ENCODE measurements at places on chromosomes 16 and 17.

DNA sequence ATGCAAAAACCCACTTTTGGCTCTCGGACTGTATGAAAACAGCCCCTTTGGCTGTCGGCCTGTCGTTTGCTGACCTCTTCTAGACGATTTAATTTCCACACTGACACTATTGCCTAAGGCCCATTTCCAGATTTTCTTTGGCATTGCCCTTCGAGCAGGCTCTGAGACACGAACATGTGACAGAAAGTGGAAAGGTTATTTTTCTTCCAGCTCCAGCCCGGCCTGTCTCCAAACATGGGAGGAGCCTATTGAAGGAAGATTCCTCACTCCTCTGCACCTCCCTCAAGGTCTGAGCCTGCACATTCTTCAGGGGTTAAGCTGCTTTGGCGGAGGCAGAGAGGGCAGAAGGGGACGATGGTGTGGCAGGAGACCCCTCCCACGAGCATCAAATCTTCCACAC lies 85.9 kb upstream of the FOXF1 start:
- no peak for DNase-seq

DNA sequence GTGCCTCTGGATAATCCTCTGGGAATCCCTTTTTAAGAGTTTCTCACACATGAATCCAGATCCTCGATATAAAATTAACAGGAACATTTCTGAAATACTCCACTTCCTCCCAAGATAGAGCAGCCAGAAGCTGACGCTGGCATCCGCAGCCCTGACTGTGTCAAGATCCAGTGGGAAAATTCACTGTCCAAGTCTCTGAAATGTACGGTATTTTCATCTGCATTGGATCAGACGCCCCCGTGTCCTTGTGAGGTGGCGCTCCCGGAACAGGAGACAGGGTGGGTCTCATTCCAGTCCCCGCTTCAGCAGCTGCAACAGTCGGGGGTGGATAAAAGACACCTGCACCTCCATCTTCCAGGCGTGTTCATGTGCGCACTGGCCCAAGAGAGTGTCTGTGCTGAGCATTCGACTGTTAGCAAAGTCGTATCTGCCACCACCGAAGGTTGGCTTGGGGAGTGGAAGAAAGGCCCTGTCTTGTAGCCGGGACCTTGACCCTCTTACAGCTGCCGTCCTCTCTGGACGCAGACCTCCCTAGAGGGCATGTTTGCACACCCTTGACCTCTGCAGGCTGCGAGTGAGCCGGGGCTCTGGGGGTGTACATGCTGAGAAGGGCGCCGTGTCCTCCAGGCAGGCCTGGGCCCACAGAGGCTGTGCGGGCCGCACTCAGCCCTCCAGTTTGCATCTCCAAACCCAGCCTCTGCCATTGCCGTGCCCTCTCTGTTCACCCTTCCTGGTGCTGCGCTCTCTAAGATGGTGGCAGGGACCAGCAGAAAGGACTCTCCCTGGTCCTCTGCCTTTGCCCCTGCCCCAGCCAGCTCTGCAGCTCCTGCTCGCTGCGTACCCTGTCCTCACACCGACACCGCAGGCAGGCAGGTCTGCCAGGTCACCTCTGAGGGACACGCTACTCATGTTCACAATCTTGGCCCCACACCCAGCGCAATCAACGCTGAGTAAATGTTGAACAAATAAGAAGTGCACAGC lies 72.0 kb upstream of the CHMP6 start:
- DNase-seq, result no peak

DNA sequence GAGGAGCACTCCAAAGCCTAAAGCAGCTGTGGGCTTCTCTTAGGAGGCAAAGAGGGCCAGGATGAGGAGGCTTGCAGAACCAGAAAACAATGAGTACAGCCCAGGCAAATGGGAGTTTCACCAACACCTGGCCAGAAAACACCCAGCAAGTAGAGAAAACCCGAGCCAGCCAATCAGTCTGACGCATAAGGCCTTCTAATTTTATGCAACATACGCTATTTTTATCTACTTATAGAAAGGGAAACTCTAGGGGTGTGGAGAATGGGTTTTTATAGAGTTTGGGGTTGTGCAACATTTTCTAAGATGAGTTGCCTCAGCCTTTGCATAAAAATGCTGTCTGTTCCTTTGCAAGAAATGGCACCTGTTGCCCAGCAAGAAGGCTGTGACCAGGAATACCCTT lies 529.0 kb upstream of the CDH5 start:
- DNase-seq, result no peak

GRCh38 chr16:53893731-53894435 lies 189.9 kb downstream of the FTO start:
- peak; percentile 72 for DNase-seq

- no peak for DNase-seq
Measured at GRCh38 chr16:57688987-57689761, 5.4 kb upstream of the DRC7 start.

GRCh38 chr16:49504023-49504364 lies 130.4 kb downstream of the C16orf78 start:
- DNase-seq, result no peak

- DNase-seq, result no peak
Measured at GRCh38 chr17:81380131-81380530, 15.1 kb upstream of the BAHCC1 start.

DNA sequence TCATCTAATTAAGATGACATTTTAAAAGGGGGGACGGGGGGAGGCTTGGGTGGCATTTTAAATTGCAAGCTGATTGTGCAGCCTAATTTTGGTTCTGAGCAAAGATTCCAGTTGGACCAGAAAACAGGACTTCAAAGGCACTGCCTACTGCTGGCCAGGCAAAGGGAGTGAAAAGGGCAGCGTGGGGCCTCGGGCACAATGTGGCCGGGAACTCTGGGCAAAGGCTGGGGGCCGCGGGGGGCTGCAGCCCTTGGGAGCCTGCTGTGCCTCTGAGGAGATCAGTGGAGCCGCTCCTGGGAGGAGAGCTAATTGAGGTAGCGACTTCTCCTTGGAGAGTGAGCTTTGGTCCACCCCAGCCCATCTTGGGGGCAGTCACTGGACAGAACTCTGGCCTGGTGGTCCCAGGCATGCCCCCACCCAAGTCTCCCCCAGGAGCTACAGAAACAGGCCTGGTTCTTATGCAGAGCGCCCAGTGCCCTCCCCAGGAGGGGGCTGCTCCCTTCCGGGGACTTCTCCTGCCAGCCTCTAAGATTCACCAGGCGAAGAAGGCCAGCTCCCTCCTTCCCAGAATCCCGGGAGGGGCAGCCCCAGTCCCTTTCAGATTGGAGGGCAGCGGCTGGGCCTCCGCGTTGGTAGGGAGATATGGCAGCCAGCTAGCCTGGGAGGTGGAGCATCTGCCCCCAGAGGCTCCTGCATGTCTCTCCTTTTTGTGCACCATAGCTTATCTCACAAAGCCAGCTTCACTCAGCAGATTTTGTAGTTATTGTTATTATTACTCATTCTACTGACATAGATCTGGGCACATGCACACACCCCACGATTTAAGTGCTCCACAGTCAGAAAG lies 115.6 kb downstream of the GNAO1 start:
- no peak for DNase-seq

DNA sequence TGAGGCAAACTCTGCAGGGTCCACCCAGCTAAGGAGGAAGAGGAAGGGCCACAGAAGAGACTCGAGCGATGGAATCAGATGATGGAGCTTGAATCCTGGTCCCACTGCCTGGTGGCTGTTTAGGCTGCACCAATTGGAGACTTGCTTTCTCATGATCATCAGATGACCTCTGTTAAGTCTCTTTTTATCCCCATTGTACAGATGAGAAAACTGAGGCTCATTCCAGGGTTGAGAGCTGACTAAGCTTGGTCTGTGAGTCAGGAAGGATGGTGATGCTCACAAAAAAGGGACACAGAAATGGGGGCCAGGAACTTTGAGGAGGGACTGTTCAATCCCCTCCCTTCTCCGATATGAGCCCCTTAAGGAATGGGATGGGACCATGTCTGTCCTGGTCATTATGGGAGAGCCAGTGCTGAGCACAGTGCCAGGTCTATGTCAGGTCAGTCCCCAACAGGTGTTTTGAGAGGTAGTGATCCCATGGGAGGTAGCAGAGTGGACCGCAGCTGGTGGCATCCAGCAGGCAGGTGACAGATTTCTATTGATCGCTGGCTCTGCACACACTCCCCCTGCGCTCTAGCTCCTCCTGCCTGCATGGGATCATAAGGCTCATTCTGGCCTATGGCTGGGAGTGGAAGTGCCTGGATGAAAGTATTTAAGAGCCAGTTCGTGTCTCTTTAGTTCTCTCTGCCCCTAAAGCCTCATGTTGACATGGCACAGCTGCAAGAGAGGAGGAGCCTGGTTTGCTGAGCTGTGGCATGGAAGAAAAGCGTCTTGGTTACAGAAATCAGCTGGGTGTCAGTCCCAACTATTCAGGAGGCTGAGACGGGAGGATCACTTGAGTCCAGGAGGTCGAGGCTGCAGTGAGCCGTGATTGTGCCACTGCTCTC lies 27.2 kb downstream of the SNX20 start:
- no peak for DNase-seq

- peak; percentile 62 for DNase-seq
Measured at GRCh38 chr17:17698869-17699351, 17.7 kb downstream of the RAI1 start.

GRCh38 chr16:62545039-62545438 lies 508.8 kb upstream of the CDH8 start:
- DNase-seq, result no peak

DNA sequence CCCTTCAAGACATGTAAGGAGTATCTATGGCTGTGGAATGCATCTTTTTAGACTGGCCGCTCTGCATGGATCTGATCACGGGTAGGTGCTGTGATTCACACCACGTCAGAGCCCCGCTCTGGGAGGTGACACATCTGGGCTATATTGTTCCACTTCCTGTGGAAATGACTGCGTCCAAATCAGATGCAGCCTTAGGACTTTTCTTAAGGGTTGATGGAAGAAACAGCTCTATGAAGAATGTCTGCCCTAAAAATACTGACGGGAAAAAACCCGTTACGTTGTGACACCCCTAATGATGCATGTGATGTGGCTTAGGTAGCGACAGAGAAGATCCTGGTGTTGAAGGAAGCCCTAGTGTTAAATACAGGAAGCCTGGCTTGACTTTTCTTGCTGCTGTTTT lies 12.2 kb downstream of the BANP start:
- DNase-seq, result peak; percentile 61

DNA sequence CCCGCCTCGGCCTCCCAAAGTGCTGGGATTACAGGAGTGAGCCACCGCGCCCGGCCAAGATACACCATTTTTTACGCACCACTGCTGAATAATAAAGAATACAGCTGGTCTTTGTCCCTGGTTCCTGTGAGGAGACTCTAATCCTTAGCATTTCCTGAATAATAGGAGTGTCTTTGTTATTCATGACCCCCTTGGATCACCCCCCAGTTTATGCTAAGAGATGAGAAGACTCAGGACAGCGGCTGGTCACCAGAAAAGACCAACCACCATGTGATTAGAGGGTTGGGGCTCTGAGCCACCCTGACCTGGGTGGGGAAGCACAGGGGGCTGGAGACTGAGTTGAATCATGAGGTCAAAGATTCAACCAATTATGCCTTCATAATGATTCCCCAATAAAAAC lies 17.3 kb downstream of the PHLPP2 start:
- DNase-seq, result no peak

DNA sequence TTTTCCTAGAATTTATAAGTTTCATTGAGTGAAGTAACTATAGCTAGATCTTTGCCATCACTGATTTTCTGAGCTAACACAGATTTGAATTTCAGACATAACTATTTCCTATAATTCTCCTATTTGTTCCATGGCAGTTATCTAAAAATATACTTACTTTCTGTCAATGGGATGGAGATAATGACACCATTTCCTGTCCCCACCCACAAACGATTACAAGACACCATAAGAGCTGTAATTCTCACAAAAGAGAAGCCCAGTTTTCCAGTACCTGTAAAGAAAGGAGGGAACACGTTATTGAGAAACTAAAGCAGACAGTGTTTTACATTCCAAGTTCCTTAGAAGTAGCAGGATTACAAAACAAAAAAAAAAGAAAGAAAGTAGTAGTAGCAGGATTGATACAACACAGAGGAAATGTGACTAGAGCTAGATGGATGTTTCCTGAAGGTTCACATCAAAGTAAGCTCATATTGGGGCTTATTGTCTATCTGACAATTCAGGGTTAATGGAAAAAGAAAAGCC lies 110.9 kb upstream of the TOB1 start:
- no peak for DNase-seq

DNA sequence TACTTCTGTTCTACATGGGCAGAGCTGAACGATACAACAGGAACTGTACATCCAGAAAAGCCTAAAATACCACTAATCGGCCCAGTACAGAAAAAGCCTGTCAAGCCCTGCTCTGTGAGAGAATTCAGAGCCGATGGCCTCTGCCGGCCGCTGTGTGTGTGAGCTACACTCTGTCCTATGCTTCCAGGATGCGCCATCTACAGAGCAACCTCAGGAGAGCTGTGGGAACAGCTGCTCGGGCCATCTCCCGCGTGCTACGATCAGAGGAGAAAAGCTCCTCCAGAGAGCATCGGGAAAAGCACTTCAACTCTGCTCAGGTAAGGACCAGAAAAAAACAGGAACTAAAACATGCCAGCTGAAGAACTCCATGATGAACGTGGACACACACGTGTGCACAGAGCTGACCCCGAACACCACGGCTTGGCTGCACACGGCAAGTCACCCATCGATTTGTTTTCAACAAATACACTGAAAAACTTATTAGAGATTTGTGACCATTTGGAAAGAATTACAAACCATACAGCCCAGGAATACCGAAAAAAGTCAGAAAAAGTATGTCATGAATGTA lies 115.9 kb downstream of the ANKRD11 start:
- no peak for DNase-seq

DNA sequence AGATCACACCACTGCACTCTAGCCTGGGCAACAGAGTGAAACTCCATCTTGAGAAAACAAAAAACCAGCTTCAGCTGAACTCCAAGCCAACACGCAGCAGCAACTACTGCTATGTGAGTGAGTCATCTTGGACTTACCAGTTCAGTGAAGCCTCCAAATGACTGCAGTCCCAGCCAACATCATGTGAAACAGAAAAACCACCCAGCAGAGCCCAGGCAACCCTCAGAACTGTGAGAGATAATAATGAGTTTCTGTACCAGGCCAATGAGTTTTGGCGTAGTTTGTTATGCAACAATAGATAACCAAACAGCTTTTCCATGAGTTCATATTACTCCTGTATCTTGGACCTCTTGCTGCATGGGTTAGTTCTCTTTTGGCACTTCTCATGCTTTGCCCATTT lies 23.3 kb downstream of the PHF12 start:
- no peak for DNase-seq

- DNase-seq, result no peak
Measured at GRCh38 chr16:75102595-75102994, 14.0 kb downstream of the LDHD start.

- no peak for DNase-seq
Measured at GRCh38 chr16:54443839-54444238, 157.3 kb upstream of the IRX3 start.

GRCh38 chr17:45302649-45303173 lies 14.1 kb downstream of the MAP3K14 start:
- DNase-seq, result peak; percentile 44

All from adipocyte (in vitro differentiated cells).